Thymus (tissue), 14 donors: ENCODE measurements at places on chromosomes 2 and 18. TPM values are rescaled to one million over a fixed set of nuclear protein-coding genes. Genes with fewer than 3 reads are reported as not detected.

The C1D gene
- total RNA-seq, result 29.8 TPM

The LOXL3 gene
- 1.4 TPM for total RNA-seq

The ARPC2 gene
- 368 TPM for total RNA-seq

The FIGN gene
- 0.09 TPM for total RNA-seq

The RAD51AP2 gene
- total RNA-seq, result not detected

The OR6B3 gene
- not detected for total RNA-seq

The PDE1A gene
- 7.7 TPM for total RNA-seq

The TCF23 gene
- 0.14 TPM for total RNA-seq

The EVX2 gene
- not detected for total RNA-seq

The TUBA4B gene
- 0.05 TPM for total RNA-seq

The C2orf72 gene
- 0.05 TPM for total RNA-seq

The YES1 gene
- total RNA-seq, result 19.0 TPM

The ABHD1 gene
- 0.09 TPM for total RNA-seq

The RNF144A gene
- 8.9 TPM for total RNA-seq

The SAG gene
- total RNA-seq, result 0.61 TPM

The INHBB gene
- 0.09 TPM for total RNA-seq
